ENCODE measurements at places on chromosomes 3 and 15. TPM values are rescaled to one million over a fixed set of nuclear protein-coding genes. Genes with fewer than 3 reads are reported as not detected.

The NEK10 gene
- total RNA-seq: not detected

The PPARG gene
- total RNA-seq: 28.5 TPM

The GOLGA6L4 gene
- total RNA-seq: 5.9 TPM

The DPPA4 gene
- total RNA-seq: not detected

The ZPLD1 gene
- not detected for total RNA-seq

The GPR171 gene
- total RNA-seq: 5.4 TPM

The HTR3E gene
- total RNA-seq: not detected
